ENCODE measurements at places on chromosomes 4 and X. TPM values are rescaled to one million over a fixed set of nuclear protein-coding genes. Genes with fewer than 3 reads are reported as not detected.

- no peak for DNase-seq
These were observed 6.0 kb upstream of the BCOR start for GRCh38 chrX:40103565-40104323.

DNA sequence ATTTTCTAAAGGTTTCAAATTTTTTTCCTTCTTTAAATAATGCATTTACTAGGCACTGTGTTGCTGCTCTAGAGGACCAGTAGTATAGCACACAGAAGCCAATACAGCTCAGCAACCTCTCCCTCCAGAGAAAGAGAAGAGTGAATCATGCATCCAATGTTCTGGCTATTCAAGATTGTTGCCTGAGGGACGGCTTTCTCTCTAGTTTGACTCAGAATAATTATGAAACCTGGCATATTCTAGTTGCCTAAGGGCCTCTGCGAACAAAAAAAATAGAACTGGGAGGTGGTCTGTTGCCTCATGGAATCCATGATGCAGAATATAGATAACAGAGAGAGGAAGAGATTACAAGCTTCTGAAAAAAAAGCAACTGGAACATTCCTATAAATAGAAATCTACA is 1233.3 kb upstream of the PABPC4L start:
- no peak for DNase-seq

PDZD4 gene
- total RNA-seq: 0.44 TPM

DNA sequence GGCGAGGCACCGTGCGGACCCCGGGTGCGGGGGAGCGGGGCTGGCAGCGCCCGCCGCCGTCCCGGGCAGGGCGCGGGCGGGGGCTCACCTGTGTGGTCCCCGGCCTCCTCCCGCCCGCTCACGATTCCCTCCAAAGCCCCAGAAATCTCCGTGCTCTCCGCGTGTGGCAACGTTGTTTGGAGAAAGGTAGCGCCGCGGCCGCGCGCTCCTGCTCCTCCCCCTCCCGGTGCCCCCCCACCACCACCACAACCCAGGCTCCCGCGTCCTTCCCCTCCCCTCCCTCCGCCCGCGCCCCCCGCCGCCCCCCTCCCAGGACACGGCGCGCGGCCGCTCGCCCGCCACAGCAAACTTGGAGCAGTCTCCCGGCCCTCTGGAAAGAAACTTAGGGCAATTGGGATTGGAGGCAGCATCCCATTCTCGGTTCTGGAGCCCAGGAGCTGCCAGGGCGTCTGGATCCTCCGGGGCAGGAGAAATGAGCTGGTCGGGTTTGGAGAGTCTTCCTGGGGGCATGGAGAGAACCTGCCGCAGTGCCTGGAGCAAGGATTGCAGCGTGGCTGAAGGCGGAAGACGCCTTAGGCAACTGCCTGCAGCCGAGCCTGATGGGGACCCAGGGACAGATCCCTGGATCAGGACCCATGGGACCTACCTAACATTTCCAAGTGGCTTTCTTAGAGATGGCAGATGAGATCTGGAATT is 855 bp downstream of the KLF3 start:
- DNase-seq: no peak

SSX1 gene
- not detected for total RNA-seq

DNA sequence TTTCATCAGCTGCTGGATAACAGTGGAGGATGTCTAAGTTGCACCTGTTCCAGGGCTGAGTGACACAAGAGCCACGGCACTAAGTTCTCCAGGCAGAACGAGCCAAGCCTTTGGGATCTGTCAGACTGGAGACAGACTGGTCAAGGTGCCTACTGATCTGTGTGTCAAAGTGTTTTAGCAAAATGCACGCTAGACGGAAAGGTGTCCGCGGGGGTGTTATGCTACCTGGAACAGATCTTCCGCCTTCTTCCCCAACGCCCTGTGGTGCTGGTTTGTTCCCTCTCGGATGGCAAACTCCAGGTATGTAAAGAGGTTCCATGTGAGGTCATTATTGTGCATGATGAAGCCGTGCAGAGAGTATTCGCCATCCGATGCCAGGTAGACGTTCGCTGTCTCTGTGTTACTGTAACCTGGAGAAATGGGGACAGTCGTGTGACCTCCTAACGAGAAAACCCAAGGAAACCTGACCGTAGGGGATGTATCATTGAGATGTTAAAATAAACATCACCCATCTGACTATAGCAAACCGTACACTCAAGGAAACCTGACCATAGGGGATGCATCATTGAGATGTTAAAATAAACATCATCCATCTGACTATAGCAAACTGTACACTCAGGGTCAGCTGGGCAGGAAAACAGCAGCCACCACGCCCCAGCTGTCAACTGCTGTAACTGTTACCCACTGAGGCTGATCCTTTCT is 29.7 kb upstream of the SLC25A6 start:
- no peak for DNase-seq

CLGN gene
- total RNA-seq: not detected

IL1RAPL2 gene
- total RNA-seq: not detected

WFS1 gene
- 9.3 TPM for total RNA-seq

DNA sequence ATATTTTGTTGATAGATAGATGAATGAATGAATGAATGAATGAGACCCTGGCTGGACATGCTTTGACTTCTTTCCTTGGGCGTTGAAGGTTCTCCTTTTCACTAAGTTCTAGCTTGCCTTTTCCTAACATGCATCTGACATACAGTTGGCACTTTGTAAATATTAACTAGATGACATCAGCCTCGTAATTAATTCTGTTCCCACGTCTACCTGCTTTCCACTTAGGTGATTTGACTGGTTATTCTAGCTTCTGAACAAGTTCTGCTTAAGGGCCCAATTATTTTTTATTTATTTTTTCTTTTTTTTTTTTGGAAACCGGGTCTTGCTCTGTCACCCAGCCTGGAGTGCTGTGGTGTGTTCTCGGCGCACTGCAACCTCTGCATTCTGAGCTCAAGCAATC is 13.9 kb upstream of the RASL11B start:
- DNase-seq: no peak

ESX1 gene
- total RNA-seq: not detected

SLC49A3 gene
- total RNA-seq: 0.81 TPM

DNA sequence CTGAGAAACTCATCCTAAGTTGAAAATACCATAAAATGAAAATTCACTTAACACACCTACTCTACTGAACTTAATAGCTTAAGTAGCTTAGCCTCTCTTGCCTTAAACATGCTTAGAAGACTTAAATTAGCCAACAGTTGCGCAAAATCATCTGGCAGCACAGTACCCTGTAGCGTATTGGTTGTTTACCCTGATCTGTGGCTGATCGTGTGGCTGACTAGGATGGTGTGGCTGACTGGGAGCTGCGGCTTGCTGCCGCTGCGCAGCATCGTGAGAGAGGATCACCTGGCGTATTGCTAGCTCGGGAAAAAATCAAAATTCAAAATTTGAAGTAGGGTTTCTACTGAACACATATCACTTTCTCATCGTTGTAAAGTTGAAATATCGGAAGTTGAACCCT is 6.3 kb downstream of the RUFY3 start:
- DNase-seq: no peak

TMPRSS11F gene
- total RNA-seq: not detected

Measured in activated T-helper 1 cell treated with anti-CD3 and anti-CD28 coated beads, Interleukin-12 subunit alpha, Interleukin-12 subunit beta, Interleukin-2, Interleukin-4 antibody, amounts not matched to agents 30 ng/mL and 10 ng/mL and 1 ng/mL, durations not matched to agents 14 hours and 24 hours and 36 hours (primary cell).